ENCODE measurements at places on chromosomes 3 and 15. TPM values are rescaled to one million over a fixed set of nuclear protein-coding genes. Genes with fewer than 3 reads are reported as not detected.
A peak's percentile ranks its signal among the peaks of the same experiment; 100 is the strongest.

Gene HCLS1
- 6.1 TPM for polyA plus RNA-seq

Gene RNF111
- 44.3 TPM for polyA plus RNA-seq

Gene RGMA
- polyA plus RNA-seq, result 10.1 TPM

Gene DGKG
- polyA plus RNA-seq, result 0.51 TPM

Gene P2RY12
- polyA plus RNA-seq, result 1.2 TPM

Gene PGBD4
- 2.2 TPM for polyA plus RNA-seq

Gene ZIC1
- polyA plus RNA-seq, result 0.03 TPM

Gene CRYBG3
- polyA plus RNA-seq, result 24.3 TPM

Gene STRC
- 1.3 TPM for polyA plus RNA-seq

GRCh38 chr3:3998140-3998922 lies 199.1 kb downstream of the LRRN1 start:
- peak; percentile 14 for DNase-seq

- no peak for DNase-seq
These were observed 25.3 kb upstream of the ARHGEF3 start for GRCh38 chr3:56826831-56827722.

GRCh38 chr3:11755276-11755675 lies 91.4 kb downstream of the TAMM41 start:
- no peak for DNase-seq

DNA sequence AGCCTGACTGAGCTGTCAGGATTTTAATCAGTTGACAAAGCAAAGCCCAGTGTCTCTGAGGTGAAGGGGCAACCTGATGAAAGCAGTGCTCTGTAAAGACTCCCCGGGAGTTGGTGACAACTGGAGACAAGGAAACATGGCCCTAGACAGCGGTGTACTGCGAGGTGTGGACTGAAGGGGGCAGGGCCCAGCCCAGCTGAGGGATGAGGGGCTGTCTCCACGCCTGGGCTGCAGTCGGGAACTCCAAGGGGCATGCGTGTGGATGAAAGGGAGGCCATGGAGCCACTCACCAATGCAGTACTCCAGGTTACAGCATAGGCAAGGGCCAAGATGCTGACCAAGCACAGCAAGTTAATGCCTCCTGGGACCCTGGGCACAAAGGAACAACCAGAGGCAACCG lies 45.1 kb downstream of the SCAP start:
- DNase-seq, result no peak

DNA sequence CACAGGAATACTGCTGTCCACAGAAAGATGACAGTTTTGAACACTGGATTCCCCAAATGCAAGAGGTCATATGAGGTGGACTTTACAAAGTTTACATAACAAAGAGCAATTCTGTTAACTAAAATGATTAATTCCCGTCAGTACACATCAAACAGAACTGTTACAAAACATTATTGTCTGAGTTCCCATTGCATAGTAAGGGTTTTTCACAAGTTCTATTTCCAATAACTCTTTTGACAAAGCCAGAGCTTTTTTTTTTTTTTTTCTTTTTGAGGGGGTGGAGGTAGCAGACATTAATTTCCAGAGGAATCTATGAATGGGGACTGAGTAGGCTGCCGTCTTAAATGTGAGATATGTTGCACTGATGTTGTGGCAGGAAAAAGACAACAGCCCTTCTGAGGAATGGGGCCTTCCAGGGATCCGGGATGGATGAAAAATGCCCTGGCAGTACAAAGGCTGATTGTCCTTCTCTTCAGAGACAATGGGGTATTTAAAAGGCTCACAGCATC lies 178.1 kb upstream of the KBTBD8 start:
- DNase-seq, result no peak

GRCh38 chr3:20190991-20191390 lies 5.0 kb upstream of the SGO1 start:
- no peak for DNase-seq

DNA sequence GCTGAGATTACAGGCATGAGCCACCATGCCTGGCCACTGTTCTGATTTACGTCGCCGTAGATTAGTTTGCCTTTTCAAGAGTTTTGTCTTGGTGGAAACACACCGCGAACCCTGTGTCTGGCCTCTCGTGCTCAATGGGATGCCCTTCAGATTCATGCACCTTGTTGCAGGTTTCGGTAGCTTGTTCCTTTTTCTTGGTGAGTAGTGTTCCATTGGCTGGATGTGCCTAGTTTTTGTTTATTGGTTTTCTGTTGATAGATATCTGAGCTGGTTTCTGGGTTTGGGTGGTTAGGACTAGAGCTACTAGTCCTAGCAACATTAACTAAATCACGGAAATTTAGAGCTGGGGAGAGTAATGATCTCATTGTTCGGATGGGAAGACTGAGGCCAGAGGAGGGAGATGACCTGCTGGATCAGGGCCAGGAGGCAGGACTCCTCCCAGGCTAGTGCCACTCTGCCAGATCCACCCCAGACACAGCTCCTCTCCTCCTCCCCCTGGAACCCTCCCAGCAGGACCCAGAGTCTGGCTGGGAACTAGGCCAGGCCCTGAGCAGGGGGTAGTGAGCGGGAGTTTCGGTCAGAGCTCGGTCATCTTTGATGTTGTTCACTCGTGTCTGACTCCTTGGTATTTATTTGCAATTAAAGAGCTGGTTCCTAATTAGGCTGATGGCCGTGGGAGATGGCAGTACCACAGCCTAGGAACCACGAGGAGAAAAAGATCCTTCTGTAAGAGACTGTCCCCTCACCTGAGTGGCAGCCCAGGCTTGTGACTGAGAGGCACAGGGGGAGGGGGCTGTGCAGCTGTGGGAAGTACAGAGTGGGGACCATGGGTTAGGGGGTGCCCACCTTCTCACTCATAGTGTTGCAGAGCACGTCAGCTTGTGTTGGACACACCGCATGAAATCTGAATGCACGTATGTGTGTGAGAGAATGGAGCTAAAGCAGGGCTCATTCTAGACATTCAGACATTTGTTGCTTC lies 73.4 kb downstream of the SMAD6 start:
- no peak for DNase-seq

GRCh38 chr15:62569460-62570404 lies 404.6 kb upstream of the C2CD4B start:
- no peak for DNase-seq

DNA sequence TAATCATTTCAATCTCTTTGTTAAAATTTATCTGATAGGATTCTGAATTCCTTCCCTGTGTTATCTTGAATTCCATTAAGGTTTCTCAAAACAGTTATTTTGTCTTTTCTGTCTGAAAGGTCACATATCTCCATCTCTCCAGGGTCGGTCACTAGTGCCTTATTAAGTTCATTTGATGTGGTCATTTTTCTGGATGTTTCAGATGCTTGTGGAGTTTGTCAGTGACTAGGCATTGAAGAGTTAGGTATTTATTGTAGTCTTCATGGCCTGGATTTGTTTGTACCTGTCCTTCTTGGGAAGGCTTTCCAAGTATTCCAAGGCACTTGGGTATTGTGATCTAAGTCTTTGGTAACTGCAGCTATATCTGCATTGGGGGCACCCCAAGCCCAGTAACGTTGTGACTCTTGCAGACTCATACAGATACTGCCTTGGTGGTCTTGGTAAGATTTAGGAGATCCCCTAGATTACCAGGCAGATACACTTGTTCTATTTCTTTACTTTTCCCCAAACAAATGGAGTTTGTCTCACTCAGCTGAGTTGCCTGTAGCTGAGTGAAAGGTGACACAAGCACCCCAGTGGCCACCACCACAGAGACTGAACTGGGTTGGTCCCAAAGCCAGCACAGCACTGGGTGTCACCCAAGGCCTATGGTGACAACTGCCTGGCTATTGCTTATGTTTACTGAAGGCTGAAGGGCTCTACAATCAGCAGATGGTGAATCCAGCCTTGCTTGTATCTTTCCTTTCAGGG lies 18.9 kb upstream of the SLC27A2 start:
- DNase-seq, result no peak

GRCh38 chr15:43285609-43286037 lies 18.9 kb upstream of the TGM5 start:
- peak; percentile 42 for DNase-seq

DNA sequence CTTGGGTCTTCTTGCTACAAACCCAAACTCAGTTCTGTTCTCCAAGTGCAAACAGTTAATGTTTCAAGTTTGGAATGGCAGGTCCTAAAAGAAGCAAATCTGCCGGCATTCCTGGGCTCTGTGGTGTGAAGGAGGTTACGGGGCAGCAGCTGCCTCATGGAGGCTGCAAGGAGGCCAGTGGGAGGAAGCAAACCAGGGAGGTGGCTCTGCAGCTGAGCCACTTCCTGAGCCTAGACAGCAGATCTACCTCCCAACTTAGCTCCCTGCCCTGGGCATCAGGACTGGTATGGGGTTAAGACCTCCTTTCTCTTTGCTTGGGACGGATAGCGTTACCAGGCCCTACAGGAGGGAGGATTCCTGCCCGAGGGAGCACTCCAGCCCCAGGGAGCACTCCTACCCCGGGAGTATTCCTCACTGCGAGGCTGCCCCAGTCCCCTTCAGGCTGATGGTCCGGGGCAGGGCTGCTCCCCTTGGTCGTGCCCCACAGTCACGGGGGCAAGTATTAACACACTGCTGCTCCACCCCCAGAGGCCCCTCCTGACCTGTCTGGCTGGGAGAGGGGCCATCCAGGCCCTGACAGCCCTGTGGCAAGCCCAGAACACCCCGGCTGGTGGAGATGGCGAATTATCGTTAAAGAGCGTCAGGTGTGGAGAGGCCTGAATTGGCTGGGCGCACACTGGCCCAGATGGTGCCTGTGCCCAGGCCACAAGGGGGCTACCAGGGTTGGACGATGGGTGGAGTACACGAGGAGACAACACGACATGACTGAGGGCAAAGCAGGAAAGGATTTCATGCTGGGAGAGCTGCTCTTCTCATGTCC lies 129.9 kb downstream of the ATP10A start:
- no peak for DNase-seq

DNA sequence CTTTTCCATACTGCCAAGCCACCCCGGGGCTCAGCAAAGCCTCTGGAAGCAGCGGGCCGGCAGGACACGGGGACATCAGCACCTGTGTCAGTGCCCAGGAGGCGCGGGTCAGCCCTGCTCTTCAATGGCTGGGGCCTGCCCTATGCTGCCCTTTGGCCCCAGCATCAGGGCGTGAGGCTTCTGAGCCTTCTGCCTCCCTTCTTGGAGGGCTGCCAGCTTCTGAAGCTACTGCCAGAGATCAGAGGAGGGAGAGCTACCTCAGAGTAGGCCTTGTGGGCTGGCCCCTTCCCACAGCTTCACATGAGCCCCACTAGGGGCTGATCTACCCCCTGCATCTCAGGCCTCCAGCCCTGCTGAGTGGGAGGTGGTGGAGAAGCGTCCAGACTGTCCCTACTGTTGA lies 13.0 kb upstream of the TMEM115 start:
- no peak for DNase-seq

GRCh38 chr15:85743392-85744055 lies 51.2 kb downstream of the KLHL25 start:
- DNase-seq, result no peak

- no peak for DNase-seq
These were observed 68.3 kb upstream of the IMPG2 start for GRCh38 chr3:101388706-101389105.

DNA sequence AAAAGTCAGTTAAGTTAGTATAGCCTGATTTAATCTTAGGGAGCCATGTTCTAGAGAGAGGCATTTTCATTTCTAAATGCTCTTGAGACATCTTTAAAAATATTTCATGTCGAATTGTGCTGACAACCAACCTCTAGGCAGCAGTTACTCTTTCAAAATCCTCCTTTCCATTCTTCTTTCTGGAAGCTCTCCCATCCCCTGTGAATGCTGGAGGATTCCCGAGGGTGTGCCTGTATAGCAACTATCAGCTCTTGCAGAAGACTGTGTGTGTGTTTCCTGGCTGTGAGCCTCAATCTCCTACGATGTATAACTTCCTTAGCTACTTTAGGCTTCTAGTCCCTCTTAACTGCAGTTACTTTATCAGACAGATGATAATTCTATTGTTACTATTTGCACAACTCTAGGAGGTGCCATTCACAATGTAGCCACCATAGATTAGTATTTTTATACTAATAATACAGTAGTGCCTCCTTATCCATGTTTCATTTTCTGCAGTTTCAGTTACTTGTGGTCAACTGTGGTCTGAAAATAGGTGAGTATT lies 250.3 kb downstream of the EDEM1 start:
- DNase-seq, result no peak

DNA sequence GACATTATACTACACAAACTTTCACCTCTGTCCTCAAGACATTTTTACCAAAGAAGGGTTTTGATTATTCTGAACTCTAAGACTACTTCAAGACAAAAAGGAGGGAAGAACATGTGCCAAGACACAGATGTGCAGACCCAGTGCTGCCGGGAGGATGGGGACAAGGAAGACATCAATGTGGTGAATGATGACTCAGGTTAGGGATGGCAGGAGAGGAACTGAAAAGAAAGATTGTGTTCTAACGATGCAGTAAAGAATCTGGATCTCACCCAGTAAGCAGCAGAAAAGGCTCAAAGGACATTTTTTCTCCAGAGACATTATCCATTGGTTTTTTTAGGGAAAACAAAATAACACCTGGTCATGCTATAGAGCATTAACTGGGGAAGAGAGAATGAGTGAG lies 449.9 kb upstream of the NR2F2 start:
- no peak for DNase-seq

- DNase-seq, result no peak
These were observed 15.3 kb upstream of the SMAD3 start for GRCh38 chr15:67050062-67050461.

DNA sequence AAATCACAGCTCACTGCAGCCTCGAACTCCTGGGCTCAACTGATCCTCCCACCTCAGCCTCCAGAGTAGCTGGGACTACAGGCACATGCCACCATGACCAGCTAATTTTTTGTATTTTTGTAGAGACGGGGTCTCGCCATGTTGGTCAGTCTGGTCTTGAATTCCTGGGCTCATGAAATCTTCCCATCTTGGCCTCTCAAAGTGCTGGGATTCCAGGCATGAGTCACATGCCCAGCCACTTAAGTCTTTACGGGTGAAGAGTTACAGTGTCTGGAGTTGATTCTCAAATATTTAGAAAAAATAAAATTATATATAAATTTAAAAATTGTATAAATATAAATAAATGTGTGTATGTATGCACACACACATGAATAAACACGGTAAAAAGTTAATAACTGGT lies 14.5 kb upstream of the KBTBD12 start:
- DNase-seq, result no peak

DNA sequence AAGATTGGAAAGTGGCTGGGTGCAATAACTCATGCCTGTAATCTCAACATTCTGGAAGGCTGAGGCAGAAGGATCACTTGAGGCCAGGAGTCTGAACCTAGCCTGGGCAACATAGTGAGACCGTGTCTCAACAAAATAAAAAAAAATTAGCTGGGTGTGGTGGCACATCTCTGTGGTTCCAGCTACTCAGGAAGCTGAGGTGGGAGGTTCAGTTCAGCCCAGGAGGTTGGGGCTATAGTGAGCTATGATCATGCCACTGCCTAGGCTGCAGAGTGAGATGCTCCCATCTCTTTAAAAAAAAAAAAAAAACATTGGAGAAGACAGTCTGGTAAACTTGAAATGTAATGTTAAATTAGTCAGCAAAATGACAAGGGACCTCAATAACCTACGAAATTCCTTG lies 57.9 kb downstream of the STAG1 start:
- DNase-seq, result no peak

GRCh38 chr3:183824761-183825455 lies 469 bp downstream of the MAP6D1 start:
- no peak for DNase-seq

DNA sequence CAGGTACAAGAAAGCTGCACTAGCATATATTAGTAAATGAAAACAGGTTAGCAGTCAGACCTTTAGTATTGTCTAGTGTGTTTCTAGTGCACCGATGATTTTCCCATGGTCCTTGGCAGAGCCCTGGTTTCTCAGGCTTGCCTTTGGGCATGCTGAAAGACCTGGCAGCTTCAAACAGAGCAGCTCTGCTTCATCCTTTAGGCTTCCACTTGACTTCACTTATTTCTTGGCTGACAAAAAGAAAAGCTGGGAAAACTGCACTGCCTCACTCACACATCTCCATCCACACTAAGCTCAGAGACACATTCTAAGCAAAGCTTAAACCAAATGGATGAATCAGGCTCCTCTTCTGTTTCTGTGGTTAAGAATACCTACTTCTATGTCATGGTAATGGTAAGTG lies 374.8 kb upstream of the PDZRN3 start:
- DNase-seq, result no peak

Measured in right renal pelvis (tissue), 4 donors.